ENCODE measurements at places on chromosomes 4 and X.

- no peak for DNase-seq
These were observed 685 bp upstream of the NDNF start for GRCh38 chr4:121073004-121073435.

- no peak for DNase-seq
These were observed 52.9 kb downstream of the PGRMC1 start for GRCh38 chrX:119288890-119289393.

- DNase-seq, result no peak
These were observed 353.1 kb upstream of the NR3C2 start for GRCh38 chr4:148795156-148795864.

GRCh38 chr4:10529291-10530136 lies 72.3 kb upstream of the ZNF518B start:
- no peak for DNase-seq

DNA sequence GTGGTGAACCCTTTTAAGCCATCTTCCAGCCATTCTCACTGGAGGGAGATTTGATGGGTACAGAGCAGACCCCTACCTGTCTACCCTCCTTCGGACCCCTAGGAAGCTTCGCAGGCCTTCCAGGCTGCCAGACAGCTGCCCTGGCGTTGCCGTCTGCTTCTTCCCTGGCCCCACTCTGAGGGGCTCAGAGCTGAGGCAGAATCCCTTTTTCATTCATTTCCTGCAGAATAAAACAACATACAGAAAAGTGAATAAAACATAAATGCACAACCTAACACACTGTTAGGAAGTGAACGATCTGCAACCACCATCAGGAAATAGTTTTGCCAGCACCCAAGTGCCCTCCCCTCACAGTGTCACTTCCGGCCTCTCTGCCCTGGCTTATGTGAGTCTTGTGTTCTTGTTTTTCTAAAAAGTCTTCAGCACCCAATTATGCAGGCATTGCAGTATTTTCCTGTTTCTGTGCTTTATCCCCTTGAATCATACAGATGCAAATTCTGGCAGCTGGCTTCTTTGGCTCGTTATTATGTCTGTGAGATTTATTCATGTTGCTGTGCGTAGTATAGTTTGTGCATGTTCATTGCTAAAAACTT lies 5.6 kb upstream of the ADD1 start:
- DNase-seq, result peak; percentile 94

- DNase-seq, result no peak
These were observed 182.8 kb downstream of the MOSPD2 start for GRCh38 chrX:15056044-15056443.

DNA sequence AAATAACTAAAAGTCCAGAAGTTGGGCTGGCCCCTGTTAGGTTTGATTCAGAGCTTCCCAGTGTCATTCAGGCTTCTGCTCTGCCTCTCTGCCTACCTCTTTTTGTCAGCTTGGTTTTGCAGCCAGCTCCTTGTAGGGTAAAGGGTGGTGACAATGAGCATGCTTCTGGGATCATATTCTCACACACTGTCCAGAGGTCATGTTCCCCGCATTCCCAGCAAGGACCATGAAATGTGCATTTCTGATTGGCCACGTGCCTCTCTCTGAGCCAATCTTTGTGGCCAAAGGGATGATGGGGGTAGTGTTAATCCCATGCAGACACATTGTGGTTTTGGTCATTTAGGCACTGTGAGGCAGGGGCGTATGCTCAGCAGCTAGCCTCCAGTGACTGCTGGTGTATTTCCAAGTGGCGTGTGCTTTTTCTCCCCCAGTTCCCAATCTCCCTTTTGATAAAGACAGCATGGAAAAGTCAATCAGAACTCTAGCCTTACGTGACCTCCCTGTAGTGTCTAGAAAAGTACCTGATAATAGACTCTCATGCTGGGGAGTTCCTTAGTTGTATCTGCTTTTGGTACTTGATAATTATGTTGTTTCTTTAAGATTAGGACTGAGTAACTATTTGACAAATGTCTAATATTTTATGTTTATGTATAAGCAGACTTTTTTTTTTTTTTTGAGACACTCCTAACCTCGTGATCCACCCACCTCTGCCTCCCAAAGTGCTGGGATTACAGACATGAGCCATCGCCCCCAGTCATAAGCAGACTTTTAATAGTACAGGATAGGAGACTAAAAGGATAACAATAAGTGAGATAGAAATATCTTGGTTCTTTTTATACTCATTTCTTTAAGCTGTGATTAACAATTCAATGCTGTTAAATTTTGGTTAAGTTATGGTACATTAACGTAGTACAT lies 57.8 kb downstream of the KIAA0232 start:
- DNase-seq, result no peak

DNA sequence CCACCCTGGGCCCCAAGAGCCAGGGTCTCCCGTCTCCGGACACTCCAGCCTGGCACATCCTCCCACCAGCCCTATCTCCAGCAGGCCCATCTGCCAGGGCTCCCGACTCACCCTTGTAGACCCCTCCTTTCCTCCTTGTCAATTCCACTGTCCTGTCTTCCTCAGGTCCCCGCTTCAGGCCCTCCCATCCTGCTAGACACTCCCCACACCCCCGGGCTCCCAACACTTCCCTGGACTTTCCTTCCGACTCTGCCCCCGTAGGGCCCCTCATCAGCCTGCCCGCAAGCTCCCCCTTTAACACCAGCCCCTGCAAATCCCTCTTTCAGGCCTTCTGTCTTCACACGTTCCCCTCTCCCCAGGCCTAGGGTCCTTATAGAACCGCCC lies 1.1 kb downstream of the PRAF2 start:
- DNase-seq, result no peak

GRCh38 chr4:143362349-143363046 lies 25.8 kb downstream of the GAB1 start:
- no peak for DNase-seq

DNA sequence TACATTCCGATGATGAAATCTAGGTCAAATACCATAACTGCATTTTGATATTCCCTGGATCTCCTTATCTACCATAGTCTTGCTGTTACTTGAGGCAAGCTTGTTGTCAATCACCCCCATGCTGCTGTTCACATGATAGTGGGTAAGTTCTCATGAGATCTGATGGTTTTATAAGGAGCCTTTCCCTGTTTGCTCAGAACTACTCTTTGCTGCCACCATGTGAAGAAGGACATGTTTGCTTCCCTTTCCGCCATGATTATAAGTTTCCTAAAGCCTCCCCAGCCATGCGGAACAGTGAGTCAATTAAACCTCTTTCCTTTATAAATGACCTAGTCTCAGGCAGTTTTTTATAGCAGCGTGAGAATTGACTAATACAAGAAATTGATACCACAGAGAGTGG lies 432.0 kb downstream of the GLUD2 start:
- DNase-seq, result no peak

GRCh38 chr4:47065051-47065481 lies 33.7 kb downstream of the GABRB1 start:
- DNase-seq, result no peak

DNA sequence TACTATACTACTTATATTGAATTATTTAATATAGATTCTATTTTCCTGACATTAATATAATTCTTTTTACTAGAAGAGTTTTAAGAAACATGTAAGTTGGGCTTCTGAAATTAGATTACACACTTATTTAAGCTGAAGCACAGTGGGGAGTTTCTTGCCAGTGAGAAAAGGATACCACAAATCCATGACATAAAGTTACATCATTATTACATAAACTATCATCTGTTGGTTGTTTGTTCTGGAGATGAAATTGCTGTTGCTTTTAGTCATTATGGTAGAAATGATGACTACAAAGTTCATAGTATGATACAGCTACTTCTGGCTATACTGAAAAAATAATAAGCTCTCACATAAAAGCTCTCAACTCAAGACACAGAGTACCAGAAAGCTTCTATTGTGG lies 880.4 kb downstream of the PCDH18 start:
- no peak for DNase-seq

DNA sequence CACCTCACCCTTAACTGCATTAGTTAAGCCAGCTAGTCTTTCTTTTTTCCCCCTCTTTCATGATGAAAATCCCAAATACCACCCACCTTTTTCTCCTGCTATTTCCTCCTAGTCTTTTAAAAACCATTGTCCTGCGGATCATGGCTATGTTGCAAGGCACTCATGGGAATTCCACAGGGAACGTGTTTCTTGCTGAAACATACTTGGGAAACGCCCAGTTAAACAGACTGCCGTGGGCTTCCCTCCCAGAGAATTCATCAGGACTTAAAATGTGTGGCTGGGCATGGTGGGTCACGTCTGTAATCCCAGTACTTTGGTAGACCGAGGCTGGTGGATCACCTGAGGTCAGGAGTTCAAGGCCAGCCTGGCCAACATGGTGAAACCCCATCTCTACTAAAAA lies 32.2 kb downstream of the XG start:
- DNase-seq, result no peak

DNA sequence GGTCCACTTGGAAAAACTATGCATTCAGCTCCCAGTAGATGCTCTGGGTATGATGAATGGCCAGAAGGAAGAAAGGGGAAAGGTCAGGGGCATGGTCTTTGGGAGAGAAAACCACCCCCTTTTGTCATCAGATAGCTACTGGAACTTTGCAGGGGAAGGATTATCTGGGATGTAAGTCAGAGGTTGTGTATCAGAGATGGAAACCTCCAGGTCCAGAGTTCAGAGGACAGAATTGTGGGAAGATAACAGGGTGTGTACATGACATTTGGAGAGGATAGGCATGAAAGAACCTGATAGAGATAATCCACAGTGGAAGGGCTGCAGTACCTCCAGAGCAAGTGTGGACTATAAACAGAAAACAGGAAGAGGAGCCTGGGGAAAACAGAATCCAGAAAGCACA lies 262.7 kb downstream of the SPRY1 start:
- DNase-seq, result no peak

DNA sequence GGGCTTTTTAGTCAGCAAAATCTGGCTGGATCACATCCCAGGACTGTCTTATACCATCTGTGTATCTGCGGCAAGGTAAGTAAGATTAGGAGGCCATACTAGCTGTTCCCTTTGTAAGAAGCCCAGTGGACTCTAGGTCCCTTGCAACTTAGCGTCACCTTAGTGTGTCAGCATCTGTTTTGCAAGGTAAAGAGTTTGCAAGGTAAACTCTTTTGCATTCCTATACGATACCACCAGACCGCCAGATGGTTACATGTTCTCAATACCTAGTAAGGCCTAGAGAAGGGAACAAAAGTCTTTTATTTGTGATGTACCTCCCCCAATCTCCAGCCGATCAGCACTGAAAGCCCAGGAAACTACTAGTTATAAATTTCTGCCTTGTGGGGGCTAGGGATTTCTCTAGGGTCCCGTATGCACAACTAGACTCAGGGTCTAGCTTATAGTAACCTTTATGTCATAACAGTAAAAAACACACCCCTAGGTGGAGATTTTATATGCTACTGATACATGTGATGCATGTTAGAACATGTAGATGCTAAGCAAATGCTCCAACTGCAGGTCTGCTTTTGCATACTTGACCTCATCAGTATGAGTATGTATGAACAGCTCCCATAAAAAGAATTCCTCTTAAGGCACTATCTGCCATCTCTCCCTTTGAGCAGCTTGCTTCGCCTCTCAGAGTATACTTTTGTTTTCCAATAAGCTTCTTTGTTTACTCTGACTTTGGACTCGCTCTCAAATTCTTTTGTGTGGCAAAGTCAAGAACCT lies 78.4 kb downstream of the KCNIP4 start:
- DNase-seq, result no peak

DNA sequence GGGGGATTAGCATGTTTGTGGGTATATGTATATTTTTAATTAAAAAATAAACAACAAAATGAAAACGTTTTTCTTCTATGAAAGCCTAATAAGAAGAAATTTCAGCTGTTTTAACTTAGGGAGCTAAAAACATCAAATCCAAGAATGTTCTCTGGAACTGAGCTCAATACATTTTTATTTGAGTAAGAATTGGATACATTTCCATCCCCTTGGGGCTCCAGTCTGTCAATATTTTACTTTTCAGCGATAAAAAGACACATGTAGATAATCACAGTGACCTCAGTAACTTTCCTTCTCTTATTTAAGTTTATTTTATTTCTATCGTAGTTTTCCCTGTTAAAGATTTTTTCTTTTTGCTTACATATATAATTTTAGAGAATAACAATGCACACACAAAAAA lies 59.3 kb downstream of the ELOVL6 start:
- DNase-seq, result no peak

DNA sequence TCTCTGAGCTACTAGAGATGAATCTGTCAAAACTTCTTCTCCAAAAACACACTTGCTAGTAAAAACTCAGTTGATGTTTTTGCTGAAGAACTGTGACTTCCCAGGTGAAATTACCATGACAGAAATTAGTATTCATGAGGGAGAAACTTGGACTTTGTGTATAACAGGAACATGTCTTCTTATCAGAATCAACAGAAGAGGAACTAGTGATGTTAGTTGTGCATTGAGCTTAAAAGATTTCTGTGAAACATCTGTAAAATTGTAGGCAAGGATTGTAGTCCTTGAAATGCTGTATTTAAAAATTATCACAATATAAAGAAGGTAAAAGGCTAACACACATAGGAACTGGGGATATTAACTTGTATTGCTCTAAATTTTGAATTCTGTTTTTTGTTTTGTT lies 11.3 kb downstream of the FAM241A start:
- DNase-seq, result no peak

- DNase-seq, result no peak
These were observed 352.2 kb downstream of the NR3C2 start for GRCh38 chr4:148090029-148090428.
